Cerebellar cortex (tissue), 1 donor: ENCODE measurements at places on chromosomes 16 and 17.

DNA sequence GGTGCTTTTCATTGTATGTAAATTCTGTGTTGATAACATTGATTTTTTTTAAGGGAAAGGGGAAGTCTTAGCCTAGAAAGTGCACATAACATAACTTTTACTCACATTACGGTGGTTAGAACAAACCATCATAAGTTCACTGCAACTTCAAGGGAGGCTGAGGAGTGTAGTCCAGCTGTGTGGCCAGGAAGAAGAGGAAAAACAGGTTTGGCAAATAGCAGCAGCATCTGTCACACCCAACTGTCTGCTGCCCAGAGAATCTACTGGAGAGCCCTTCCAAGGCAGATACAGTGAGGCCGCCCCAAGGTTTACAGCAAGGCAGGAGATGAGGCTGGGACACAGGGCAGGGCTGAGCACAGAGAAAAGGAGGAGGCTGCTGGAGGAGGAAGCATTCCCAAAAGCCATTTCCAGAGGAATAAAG lies 60.6 kb downstream of the AIPL1 start:
- no peak for DNase-seq

DNA sequence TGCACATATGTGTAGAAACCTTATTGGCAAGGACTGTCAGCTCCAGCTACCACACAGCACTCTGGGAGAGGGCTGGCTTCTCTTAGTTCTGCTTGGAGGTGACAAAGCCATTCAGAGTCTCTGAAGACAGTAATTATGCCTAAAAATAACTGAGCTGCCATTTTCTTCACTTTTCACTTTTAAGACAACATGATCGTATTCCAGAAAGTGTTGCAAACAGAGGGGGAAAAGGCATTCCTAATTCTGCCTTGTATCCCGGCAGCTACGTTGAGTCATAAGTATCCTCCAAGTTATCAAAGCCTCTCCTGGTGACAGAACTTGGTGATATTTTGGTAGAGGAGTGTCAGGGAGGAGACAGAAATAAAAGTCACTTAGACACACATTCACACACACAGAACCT lies 327.7 kb downstream of the HAPSTR1 start:
- DNase-seq = no peak

DNA sequence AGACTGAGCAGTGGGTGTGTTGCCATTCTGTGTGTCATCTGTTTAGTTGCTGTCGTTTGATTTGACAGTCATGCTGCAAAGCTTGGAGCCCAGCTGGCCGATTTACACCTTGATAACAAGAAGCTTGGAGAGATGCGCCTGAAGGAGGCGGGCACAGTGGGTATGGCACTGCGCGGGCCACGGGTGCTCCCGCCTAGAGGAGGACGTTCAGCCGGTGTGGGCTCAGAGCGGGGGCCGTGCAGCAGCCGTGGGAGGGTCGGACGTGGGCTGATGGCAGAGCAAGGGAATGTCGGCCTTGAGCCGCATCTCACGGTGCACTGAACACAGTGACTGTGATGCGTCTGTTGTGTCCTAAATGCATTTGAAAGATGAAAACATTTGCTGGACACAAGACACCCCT lies 3.7 kb downstream of the FN3KRP start:
- DNase-seq = no peak

- DNase-seq = no peak
Measured at GRCh38 chr16:2859686-2860265, 1.8 kb upstream of the PRSS22 start.

DNA sequence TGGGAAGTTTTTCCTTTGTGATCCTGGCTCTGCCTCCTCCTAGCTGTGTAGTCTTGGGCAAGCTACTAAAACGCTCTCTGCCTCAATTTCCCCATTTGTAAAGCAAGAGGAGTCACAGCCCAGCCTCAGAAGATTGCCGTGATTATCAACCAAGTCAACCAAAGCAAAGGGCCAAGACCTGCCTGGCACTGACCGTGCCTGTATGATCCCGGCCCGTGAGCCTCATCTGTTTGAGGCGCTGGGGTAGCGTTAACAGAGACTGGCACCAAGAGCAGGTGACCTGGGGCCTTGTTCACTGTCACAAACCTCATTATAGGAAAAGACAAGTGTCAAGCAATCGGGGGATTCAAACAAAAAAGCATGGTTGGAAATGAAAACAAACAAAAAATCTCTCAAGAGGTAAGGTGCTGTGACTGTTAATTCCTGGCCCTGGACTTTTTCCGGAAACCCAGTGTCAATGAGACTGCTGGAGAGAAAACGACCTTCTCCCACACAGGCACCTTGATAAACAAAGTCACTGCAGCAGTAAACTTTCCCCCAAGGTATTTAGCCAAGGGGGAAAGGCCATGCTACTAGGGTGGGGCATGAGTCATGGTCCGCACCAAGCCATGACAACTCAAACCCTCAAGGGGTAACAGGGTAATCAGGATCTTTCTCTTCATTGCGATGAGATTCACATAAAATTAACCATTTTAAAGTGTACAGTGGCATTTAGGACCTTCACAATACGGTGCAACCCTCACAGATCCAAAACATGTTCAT lies 5.4 kb downstream of the MEAK7 start:
- DNase-seq = no peak

GRCh38 chr17:51407576-51407975 lies 147.2 kb downstream of the UTP18 start:
- DNase-seq = no peak

GRCh38 chr17:5249615-5250014 lies 15.0 kb upstream of the SCIMP start:
- peak; percentile 84 for DNase-seq

DNA sequence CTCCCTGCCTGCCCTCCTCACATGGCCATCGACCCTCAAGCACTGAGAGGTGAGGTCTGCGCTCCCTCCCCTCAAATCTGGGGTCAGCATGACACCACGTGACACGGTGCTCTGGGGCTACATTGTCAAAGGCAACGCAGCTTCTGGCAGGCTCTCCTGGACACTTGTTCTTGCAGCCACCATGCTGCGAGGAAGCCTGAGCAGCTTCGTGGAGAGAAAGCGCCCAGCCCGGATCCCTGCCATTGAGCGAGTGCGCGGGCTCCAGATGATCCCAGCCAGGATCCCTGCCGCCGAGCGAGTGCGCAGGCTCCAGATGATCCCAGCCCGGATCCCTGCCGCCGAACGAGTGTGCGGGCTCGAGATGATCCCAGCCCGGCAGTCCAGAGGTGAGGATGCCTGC lies 70.9 kb upstream of the METRNL start:
- DNase-seq = no peak

GRCh38 chr17:30982855-30983254 lies 12.0 kb downstream of the RNF135 start:
- no peak for DNase-seq

DNA sequence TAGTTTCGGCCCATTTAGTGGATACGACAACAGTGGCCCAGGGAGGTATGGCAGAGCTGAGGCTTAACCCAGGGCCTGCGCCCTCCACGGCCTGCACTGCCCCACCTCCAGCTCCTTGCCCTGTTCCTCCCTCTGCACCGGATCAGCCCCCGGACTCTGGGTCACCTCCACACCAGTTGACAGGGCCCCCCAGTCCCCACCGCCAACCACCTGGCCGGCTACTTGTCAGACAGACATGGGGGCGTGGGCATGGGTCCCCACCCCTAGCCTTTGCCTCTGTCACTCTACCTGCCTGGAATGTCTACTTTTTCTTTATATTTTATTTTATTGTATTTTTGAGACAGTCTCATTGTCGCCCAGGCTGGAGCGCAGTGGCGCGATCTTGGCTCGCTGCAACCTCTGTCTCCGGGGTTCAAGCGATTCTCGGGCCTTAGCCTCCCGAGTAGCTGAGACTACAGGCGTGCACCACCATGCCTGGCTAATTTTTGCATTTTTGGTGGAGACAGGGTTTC lies 3.0 kb upstream of the ACTG1 start:
- no peak for DNase-seq
